ENCODE measurements at places on chromosomes 16 and 17.

- DNase-seq, result peak; percentile 40
These were observed 74.8 kb upstream of the GRIN2A start for GRCh38 chr16:10256784-10257641.

- DNase-seq, result no peak
These were observed 17.4 kb downstream of the C16orf87 start for GRCh38 chr16:46813611-46814010.

- DNase-seq, result no peak
These were observed 180.1 kb downstream of the PARN start for GRCh38 chr16:14449790-14450480.

GRCh38 chr17:42744283-42744805 lies 496 bp downstream of the EZH1 start:
- DNase-seq, result peak; percentile 74
